ENCODE measurements at places on chromosomes 5 and 9.

- DNase-seq = no peak
Measured at GRCh38 chr5:113058706-113059226, 82.2 kb downstream of the DCP2 start.

DNA sequence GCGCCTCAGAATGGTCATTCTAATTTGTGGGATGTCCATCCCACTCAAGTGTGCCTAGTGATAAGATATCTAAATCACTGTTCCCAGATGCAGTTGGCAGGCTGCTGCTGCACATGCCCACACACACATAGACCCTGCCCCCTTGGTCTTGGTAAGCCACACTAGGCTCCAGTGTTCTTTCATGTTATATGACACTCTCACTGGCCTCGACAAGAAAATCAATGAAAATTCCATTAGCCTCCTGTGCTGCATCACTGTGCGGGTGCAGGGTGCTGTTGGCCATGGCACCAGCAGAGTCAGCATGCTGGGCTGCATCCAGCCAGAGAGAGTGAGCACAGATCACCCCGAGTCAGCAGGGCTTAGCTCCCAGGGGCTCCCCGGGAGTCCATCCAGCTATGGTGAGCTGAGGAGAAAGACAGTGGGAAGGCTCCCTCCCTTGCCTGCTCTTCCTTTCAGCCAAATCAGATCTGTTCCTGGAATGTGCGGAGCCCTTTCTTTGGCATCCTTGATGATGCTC, 59.9 kb downstream of the ABLIM3 start:
- no peak for DNase-seq

DNA sequence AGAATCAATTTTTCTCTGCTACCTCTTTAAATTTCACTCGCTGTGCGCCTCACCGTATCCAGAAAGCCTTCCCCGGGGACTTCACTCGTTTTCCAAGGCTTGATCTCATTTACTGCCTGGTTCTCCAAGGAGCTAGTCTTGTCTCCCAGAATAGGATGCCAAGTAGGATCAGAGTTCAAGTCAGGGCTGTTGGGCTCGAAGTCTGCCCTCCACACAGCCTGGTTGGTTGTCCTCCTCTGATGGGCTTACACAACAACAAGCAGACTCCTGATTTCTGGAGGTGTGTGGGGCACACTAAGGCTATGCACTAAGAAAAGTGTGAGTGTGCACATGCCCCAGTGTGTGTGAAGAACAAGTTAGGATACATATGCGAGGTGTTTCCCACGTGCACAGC, 14.0 kb upstream of the TNIP1 start:
- no peak for DNase-seq

GRCh38 chr5:161105525-161105924, 253.5 kb upstream of the ATP10B start:
- no peak for DNase-seq

DNA sequence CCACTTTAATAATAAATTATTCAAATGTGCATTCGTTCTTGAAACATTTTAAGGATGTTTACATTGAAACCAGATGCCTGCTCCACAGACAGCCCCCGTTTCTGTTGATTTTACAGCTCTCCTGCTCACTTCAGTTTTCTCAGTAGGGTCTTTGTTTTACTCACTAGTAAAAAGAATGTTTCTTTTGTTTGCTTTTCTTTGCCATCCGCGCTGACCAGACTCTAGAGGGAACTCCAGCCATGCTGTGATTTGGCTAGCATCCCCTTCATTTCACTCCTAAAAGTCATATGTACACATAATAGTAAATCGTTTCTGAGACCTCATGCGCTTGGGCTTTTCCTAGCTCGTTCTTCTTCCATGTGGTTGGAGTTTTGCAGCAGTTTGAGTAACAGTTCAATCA, 28.7 kb upstream of the PALM2AKAP2 start:
- DNase-seq = no peak

DNA sequence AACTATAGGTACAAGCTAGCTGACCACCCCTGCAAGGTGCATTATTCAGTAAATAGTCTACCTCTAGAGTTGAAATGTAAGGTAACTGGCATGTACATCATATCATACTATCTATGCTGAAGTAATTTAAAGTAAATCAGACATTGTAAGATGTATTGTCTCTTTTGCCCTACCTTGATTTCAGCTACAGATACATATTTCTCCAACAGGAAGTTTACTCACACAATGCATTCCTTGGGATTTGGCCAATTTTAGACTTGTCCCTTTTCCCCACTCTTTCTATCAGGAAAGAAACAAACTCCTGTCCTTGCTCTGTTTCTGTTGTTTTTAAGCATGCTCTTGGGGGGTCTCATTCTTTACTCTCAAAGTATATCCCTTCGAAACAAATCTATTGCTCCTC, 58.5 kb upstream of the TSLP start:
- no peak for DNase-seq

DNA sequence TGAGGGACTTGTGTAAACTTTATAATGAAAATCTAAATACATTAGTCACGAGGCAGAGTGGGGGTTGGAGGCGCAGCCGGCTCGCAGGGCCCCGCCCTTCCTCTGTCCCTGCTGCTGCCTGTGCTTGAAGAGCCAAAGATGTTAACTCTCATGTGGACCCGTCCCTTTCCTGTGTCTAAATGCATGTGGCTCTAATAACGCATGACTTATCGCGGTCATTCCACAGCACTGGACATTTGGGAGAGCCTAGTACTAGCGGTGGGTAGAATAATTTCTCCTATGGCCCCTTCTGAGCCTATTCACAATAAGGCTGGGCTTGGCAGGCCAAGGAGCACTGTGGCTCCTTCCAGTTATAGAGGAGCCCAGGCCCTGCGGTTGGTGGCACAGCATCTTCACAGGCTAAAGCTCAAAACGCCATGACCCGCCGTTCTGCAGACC, 82.3 kb upstream of the SIMC1 start:
- peak; percentile 35 for DNase-seq

DNA sequence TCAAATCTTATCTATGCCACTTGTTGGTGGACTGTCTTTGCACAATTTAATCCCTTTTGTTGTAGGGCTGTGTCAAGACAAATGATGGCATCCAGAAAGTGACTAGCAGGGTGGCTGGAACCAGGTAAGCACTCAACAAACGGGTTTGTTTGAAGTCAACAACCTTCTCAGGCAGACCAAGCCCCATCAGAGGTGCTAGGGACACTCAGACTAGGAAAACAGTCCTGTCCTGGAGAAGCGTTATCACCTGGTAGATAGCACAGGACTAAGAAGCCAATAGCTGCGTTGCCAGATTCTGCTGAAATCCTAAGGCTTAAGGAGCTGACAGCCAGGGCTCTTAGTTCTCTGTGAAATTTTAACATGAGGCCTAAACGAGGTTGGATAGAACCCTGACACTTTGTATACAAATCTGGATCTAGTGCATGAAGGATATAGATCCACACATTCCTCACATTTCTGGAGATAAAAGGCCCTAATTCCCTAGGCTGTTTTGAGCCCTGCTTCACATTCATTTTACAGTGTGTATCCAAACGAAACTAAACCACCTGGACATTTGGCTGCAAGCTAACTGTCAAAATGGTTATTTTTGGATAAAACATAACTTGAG, 179.8 kb downstream of the DCP2 start:
- DNase-seq = no peak

DNA sequence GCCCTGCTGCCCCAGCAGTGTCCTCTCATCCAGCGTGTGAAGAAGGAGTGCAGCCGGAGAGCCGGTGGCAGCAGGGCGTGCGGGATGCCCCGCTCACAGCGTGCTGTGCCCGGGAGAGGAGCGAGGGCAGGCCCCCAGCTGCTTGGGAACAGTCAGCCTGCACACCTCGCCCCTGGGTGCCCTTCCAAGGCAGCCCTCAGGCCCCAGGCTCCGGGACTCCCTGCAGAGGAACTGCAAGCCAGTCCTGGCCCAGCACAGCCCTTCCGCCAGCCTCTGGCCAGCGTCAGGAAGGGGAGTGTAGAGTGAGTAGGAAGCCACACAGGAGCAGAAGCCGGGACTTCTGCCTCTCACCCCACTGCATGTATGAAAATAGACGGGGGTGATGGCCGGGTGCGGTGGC, 43.5 kb downstream of the ADAMTS2 start:
- DNase-seq = no peak

DNA sequence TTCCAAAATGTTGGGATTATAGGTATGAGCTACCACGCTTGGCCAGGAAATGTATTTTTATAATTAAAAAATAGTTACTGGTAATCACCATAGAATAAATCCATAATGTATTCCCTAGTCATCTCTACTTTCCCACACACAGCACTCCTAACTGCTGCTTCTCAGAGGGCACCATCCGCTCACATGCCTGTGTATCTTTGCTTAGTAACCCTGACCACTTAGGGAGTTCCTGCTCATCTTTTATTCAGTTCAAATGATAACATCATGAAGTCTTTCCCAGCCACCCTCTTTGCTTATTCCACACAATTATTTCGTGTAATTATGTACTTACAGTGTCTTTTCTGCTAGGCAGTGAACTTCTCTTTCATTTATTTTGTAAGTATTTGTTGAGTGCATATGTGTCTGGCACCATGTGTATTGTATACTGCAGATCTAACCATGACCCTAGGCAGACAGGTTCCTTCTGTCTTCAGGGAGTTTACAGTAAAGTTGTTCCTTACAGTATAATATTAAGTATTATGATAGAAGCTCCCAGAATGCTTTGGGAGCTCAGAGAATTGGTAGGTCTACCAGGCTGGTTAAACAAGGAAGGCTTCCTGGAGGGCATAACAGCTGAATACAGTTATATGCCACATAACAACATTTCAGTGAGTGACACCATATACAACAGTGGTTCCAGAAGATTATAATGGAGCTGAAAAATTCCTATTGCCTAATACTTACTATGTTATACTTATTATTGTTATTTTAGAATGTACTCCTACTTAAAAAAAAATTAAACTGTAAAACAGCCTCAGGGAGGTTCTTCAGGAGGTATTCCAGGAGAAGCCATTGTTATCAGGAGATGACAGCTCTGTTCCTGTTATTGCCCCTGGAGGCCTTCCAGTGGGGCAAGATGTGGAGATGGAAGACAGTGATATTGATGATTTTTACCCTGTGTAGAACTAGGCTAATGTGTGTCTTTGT, 39.2 kb downstream of the DCAF10 start:
- DNase-seq = no peak

DNA sequence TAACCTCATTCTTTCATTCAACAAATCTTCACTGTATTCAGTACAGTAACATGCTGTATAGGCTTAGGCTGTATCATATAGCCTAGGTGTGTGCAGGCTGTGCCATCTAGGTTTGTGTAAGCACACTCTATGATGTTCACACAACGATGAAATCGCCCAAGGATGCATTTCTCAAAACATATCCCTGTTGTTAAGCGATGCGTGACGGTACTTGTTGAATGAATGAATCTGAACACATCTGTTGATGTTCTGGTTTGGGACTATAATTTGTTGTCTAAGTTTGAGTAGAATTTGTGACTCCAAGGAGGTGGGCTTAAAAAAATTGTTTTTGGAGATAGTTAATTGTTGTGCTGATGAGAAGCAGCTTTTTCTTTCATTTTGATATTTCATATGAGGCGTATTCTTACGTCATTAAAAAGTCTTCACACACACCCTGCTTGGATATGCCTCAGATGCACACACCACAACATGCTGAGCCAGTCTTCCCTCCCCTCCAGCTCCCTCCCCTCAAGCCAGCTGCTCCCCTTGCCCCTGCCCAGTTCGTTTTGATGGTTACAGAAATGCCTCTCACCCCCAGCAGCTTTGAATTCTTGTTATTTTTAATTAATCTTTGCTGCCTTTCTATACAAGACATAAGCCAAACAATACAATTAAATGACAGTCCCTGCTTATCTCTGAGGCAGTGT, 5.5 kb upstream of the PSAT1 start:
- no peak for DNase-seq

GRCh38 chr5:5348135-5348534, 74.3 kb upstream of the ICE1 start:
- DNase-seq = no peak

GRCh38 chr9:115883467-115884329, 269.9 kb upstream of the PAPPA start:
- peak; percentile 42 for DNase-seq

DNA sequence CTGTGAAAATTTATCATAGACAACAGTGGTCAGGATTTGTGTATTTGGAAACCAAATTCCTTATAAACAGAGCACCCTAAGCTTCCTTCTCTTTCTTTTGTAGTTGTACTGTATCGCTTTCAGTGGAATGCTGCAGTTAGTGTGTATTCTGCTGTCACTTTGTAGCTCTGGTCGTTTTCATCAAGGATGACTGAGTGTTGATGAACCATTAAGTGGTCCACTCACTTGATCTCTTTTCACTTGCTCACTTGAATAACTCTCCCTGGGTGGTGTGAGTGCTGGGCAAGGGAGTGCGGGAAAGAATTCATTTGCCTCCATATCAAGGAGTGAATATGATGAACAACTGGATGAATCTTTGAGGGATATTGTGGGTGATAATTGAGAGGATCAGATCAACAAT, 1225.7 kb upstream of the WWC1 start:
- no peak for DNase-seq

- DNase-seq = no peak
Measured at GRCh38 chr9:115764645-115765044, 388.9 kb upstream of the PAPPA start.

DNA sequence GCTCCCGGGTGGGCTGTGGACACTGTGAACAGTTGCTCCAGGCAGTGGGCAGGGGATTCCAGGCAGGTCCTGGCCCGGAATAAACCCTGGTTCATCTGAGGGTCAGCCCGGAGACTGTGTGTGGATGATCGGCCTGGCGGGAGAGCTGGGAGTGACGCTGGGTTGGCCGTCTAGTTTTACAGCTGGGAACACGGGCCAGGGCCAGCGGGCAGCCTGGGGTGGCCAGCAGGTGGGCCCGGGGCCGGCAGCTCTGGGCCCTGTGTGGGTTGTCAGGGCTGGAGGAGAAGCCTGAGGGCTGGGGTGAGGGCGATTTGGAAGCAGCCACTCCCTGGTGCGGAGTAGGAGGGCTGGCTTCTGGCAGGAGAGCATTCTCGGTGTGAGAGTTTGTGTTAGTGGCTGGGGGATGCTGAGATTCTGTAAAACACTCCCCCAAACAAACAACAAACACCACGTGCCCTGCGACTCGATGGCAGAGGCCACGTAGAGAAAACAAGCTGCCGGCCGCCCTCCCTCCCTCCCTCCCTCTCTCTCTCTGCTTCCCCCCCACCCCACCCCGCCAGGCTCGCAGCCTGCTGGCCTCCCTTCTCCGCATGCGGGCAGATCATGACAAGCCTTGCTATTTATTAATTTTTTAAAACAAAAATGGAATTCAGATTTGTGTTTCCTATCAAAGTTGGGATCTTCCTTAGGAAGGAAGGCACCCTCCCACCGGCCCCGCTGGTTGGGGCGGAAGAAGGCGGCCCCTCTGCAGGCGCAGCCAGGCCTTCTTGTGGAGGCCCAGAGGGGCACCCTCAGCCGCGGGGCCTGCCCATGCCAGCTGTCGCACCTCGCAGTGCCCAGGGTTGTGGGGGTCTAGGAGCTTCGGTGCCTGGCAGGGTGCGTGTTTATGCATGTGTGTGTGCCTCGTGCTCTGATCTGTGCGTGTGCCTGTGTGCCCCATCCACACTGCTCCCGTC, 49.5 kb downstream of the RXRA start:
- peak; percentile 58 for DNase-seq

DNA sequence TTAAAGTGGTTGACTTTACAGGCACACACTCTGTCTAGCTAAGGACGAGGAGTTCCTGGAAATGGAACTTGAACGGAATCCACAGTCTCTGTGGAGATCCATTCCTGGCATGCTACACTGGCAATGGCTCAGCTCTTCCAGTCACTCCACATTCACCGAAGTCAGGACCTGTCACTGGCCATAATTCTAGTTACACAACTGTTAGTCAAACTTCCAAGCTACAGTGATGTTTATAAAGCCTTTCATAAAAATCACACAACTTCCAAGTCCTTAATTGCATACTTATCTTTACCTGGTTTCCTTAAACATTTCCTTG, 15.7 kb downstream of the CDC14B start:
- DNase-seq = peak; percentile 75
